Right cardiac atrium (tissue), 5 donors: ENCODE measurements at places on chromosomes 12 and 14.

GRCh38 chr14:97977651-97978261 lies 1180.6 kb downstream of the VRK1 start:
- DNase-seq = peak; percentile 94

- no peak for DNase-seq
These were observed 141.3 kb upstream of the HIF1A start for GRCh38 chr14:61553730-61554641.

GRCh38 chr12:106873983-106874382 lies 81.7 kb upstream of the TMEM263 start:
- no peak for DNase-seq

- no peak for DNase-seq
These were observed 109.9 kb downstream of the PRMT8 start for GRCh38 chr12:3600951-3601350.

DNA sequence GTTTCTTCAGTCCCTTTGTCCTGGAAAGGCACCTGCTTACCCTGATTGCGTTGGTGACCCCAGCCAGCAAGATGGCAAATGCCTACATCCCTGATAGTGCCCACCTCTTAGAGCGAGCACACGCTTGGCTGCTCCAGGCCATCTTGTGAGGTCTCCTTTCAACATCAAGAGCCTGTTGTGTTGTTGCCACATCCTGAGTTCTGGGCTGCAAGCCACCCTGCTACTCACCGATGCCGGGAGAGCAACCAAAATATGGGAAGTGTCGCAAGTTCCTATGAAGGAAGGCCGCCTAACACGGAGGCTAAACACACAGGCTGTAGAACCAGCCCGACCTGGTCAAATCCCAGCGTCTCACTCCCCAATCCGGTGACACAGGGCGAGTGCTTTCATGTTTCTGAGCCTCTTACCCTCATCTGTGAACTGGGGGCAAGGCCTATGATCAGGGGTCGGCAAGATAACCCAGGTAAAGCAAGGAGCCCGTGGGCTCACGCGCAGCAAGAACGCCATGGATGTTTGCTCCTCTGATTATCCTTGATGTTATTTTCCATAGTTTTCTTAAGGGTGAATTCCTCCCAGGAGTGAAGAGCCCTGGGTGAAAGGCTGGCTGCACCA lies 98.4 kb downstream of the LGMN start:
- DNase-seq = peak; percentile 71

GRCh38 chr12:87861791-87862190 lies 167.4 kb downstream of the C12orf50 start:
- DNase-seq = no peak

- peak; percentile 23 for DNase-seq
These were observed 1.5 kb upstream of the HOTAIR start for GRCh38 chr12:53976172-53976822.

DNA sequence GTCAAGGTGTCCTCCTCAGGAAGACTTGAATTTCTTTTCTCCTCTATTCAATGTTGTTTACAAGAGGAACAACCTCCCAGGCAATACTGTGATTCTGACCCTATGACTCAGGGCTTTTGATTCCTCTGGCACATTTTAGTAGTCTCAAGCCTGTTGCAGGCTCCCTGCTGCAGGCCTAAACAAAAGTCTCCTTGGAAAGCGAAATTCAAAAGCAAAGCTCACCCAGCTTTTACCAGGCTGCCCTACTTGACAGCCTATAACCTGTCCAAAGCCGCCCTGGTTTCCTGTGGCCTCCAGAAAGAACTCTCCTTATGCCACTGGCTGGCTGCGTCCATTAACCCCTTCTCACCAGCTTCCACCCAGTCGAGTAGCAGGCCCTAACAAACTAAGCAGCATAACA lies 11.6 kb downstream of the FGD6 start:
- DNase-seq = no peak

DNA sequence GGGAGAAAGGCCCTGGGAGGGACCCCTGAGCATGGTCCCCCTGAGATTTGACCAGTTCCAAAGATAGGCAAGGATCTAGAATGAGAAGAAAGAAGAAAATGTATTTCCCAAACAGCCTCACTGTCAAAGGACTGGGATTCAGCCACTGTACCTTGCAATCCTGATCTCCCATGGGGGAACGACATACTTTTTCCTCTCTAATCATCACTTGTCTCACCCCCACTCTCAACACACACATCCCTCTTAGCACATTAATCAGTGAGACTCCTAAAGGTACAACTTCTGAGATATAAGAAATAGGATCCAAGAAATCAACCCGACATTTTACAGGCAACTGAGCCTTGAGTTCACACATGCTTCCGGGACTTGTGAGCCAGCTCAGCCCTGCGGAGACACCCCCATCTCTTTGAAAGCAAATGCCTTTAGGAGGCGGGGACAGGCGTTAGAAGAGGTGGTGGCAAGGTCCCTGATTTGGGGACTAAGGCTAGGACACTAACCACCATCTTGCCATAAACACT lies 1.4 kb downstream of the MAP3K9 start:
- no peak for DNase-seq

GRCh38 chr12:14416658-14417057 lies 51.2 kb downstream of the ATF7IP start:
- DNase-seq = no peak

GRCh38 chr12:69981881-69982475 lies 157.0 kb downstream of the MYRFL start:
- DNase-seq = no peak

GRCh38 chr14:31897581-31898186 lies 179.4 kb upstream of the ARHGAP5 start:
- DNase-seq = no peak

DNA sequence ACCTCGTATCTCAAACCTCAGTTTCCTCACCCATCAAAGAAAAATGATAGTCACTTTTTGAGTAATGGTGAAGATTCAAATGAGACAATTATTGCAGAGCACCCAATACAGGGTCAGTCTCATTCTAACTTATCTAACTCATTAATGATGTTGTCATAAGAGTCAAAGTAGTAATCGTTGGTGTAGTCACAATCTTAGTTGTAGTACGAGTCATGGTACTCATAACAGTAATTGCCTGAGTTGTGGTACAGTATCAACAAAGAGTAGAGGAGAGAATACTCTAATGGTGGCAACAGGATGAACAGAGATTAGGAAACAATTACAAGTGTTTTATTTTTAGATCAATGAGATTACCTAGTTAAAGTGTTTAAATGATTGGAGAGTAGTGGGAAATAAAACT lies 93.6 kb upstream of the TMTC2 start:
- no peak for DNase-seq

DNA sequence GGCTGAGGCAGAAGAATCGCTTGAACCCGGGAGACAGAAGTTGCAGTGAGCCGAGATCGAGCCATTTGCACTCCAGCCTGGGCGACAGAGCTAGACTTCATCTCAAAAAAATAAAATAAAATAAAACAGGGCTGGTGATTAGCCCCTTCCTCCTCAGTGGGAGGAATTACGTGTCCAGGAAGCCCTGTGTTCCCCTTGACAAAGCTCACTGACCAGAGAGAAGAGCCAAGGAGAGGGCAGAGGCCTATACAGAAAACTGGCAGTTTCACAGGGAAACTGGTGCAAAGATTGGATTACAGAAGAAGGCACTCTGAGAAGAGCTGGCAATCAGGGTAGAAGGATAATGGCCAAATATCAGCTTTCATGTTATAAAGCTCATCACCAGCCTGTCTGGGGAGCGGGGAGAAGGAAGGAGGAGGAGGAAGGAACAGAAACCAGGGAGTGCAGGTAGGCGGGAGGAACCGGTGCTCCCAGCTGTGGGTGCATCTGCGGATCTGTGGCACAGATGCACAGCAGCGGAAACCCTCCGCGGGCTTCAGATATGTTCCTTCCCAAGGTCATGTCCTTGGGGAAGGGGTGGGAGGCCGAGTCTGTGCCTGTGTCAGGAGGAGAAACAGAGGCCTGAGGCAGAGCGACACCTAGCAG lies 6.7 kb downstream of the RAB15 start:
- no peak for DNase-seq

GRCh38 chr14:37843954-37844607 lies 248.7 kb downstream of the TTC6 start:
- DNase-seq = no peak
